Right renal cortex interstitium (tissue), 3 donors: ENCODE measurements at places on chromosomes 16 and 17. TPM values are rescaled to one million over a fixed set of nuclear protein-coding genes. Genes with fewer than 3 reads are reported as not detected.

DNA sequence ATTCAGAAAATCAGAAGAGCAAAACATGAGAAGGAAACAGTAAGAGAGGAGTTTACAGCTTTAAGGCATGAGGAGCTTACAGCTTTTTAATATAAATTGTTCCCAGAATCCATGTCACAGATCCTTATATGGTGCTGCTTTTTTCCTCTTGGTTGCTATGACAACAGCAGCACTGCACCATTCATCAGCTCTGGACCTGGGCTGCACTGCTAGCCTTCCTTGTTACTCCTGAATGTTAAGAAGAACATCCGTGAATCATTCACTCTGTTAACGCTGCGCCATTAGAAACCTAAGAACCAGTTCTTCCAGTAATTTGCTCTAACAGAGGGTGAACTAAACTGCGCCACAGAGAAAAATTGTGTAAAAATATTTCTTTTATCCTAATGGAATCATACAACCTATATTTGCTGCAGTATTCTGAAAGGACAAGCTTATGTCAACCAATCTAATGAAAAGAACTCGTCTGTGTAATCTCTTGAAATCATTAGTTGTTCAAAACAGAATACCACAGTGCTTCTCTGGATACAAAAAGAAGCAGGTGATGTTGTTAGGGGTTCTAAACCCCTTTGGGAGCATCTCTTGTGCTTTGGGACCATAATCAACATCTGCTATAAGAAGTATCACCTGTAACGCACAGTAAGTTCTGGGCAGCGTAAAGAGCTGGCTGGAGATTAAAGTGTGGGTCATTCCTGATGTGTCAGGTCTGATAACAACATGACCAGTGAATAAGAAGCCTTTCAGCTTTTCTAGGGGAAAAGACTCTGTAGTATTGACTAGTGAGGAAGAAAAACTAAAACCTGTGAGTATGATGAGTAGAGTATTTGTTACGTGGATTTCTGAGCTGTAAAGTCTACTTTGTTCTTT lies 151.2 kb downstream of the TANC2 start:
- peak; percentile 48 for DNase-seq

The SYT17 gene
- 10.0 TPM for polyA plus RNA-seq

DNA sequence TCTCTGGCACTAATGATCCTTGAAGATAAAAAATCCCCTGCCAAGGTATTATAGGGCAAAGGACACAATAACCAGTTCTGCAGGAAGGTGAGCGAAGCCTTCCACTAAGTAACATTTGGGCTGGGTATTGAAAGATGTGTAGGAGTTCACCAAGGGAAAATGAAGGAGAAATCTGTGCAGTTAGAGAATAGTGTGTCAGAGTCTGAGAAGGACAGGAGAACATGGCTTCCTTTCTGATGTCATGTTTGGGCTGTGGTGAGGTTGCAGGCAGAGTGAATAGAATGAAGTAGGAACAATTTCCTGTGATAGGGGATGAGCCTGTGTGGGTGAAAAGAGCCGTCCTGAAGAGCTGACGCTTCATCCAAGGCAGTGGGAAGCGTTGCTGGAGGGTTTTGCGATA lies 24.1 kb upstream of the CIITA start:
- no peak for DNase-seq

- no peak for DNase-seq
Measured at GRCh38 chr17:38879878-38880665, 10.2 kb downstream of the LASP1 start.

The KRT31 gene
- polyA plus RNA-seq = not detected

GRCh38 chr17:55666806-55667205 lies 55.9 kb downstream of the TMEM100 start:
- no peak for DNase-seq

The TNFRSF17 gene
- not detected for polyA plus RNA-seq

DNA sequence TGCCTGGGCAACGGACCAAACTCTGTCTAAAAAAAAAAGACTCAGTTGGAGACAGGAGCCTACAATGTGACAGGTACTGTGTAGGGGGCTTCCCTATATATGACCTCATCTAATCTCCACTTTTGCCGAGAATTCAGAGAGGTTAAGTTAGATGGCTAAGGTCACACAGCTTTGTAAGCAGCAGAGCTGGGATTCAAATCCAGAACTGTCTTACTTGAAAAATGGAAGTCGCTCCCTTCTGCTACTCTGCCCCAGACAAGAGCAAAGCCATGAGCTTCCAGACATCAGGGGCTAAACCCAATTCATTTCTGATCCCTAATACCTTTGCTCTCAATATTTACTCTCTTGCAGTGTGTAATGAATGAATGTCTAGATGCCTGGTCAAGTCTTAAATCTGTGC lies 41.5 kb upstream of the ABCC12 start:
- DNase-seq = no peak

- DNase-seq = no peak
Measured at GRCh38 chr16:82796047-82796446, 169.3 kb downstream of the CDH13 start.

GRCh38 chr17:16875662-16876061 lies 96.3 kb downstream of the TNFRSF13B start:
- no peak for DNase-seq

The WNT3 gene
- 1.4 TPM for polyA plus RNA-seq

DNA sequence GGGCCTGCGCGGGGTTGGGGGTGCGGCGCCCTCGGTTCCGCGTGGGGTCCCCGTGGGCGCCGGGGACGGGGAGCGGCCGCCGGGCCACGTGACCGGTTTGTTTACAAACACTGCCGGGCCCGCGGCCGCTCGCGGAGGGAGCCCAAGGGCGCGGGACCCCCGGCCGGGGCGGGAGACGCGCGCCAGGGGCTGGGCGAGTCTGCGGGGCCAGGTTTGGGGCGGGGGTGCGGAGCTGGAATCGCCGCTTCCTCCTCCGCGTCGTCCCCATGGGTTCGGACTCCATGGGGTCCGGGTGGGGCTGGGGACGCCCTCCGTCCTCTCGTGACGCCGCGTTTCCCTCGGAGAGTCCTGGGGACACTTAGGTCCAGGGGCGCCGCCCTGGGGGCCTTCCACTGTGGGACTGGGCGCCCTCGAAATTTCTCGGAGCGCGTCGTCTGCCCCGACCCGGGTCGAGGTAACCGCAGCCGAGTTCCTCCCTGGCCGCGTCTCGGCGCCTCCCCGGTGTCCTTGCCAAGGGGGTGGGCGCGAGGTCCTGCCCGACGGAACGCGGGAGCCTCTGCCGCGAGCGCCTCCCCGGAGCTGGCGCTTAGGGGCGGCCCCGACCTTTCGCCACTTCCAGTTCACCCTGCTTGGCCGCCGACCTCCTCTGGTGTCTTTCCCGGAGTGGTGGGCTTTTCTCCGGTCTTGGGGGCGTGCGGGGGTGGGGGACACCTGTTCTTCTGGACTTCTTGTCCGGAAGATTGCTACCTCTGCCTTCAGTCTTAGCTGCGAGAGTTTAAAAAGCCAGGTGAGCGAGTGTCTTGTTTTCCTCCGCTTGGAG lies 684 bp downstream of the YPEL2 start:
- no peak for DNase-seq

DNA sequence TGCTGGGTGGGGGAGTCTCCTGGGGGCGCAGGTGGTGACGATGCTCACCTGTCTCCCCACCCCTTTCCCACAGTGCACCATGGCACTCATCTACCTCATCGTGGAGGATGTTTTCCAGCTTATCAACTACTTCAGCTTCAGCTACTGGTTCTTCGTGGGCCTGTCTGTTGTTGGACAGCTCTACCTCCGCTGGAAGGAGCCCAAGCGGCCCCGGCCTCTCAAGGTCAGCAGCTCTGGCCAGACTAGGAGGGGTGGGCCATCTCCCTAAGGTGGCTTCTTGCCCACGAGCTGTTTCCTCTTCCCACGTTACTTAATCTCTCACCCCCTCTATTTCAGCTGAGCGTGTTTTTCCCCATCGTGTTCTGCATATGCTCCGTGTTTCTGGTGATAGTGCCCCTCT lies 14.5 kb downstream of the SLC7A6OS start:
- DNase-seq = no peak

- DNase-seq = no peak
Measured at GRCh38 chr17:78818932-78819331, 21.7 kb downstream of the USP36 start.

GRCh38 chr17:31583772-31584356 lies 192.4 kb downstream of the RAB11FIP4 start:
- no peak for DNase-seq

The KRT33B gene
- not detected for polyA plus RNA-seq

DNA sequence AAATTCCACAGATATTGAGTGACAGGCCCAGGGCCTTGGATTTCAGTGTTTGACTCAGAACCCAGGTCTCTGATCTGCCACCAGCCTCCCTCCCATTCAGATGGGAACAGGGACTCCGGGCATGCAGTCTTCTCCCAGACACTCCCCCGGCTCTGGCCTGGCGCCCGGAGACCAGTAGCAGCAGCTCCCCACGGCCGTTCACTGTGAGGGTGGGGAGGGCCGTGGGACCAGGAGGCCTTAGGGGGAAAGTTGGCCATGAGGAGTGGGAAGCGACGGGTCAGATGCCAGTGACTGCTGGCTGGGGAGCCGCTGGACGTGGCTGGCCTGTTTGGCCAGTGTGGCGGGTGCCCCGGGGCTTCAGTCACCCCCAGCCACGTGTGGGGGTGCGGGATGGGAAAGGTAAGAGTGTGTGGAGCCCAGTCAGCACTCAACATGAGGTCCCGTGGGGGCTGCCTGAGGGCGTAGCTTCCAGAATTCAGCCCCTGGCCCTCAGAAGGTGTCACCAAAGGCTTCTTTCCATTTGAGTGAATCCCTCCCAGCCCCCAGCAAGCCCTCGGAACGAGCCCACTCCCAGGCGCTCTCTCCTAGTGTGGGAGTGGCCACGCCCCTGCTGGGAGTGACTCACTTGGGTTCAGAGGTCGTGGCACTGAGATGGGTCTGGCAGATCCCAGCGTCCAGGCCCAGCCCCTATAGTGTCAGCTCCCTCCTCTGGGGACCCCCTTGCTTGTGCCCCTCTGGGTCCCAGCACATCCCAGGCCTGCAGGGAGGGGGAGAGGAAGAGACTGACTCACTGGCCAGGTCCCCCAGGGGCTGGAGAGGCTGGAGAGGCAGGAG lies 309.4 kb downstream of the SEC14L1 start:
- DNase-seq = no peak

DNA sequence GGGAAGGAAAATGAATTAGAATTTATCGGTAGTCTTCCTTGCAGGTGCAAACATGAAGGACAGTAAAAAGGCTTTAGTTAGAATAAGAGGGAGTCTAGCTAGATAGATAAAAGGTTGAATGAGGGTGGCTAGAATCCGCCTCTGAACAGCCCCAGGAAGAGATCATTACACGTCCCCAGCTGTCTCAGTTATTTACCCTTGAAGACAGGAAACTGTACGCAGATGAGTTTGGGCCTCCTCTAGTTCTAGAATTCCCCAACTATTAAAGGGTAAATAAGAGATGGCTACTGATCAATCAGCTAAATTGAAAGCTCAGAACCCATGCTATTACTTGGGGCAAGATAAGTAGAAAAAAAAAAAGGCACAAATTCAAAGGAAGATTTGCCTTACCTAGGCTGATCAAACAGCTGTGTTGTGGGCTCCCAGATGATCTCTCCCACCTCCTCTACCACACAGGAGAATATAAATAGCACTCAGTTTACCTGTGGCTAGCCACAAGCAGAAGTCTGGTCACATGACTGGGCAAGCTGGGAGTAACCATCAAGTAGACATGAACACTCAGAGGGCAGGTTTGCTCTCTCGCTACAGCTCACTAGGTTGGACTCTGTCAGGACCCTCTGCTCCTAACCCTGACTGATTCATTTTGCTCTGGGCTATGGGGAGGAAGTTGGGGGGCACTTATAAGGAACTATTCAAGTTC lies 17.0 kb downstream of the FAM117A start:
- DNase-seq = no peak

- DNase-seq = no peak
Measured at GRCh38 chr17:73706428-73706827, 62.2 kb upstream of the SDK2 start.

The MRPL45 gene
- polyA plus RNA-seq = 68.4 TPM

- DNase-seq = no peak
Measured at GRCh38 chr16:54069601-54070239, 216.9 kb downstream of the IRX3 start.

DNA sequence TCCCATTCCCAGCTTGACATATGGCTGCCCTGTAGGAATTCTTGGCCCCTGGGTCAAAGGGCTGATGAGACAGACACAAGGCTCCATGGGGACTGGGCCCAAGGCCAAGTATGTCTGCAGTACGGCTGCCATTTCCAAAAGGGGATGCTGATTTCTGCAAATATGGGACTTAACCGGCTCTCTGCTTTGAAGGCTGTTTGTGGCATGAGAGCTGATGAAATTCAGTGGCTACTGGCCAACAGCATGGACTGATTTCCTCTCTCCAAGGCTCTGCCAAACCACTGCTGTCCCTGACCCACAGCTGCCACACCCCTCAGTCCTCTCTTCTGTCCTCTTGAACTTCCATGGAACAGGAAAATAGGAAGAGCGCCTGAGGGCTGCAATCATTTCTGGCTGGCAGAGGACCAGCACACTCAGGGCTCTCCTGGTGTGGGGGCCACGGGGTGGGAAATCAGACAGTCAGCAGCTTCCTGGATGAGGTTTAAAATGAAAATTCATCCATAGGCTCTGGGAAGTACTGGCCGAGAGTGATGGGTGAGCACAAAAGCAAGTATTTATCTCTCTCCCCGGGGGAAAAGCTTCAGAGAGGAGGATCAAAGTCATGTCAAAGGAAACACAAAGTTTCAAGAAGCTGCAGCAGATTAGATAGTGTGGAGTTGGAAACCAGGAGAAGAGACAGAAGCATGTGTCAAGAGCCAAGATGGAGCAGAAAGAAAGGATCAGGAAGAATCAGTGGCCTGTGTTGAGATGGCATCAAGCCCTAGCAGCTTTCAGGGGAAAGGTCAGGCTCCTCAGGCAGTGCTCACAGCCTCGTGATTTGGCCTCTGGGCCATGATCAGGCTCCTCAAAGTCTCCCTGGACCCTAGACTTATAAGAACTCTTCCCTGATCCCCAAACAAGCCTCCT lies 64.1 kb upstream of the SREBF1 start:
- DNase-seq = no peak

GRCh38 chr16:9499941-9500593 lies 408.6 kb downstream of the HAPSTR1 start:
- no peak for DNase-seq
